ENCODE measurements at places on chromosomes 7 and 10. TPM values are rescaled to one million over a fixed set of nuclear protein-coding genes. Genes with fewer than 3 reads are reported as not detected.

DNA sequence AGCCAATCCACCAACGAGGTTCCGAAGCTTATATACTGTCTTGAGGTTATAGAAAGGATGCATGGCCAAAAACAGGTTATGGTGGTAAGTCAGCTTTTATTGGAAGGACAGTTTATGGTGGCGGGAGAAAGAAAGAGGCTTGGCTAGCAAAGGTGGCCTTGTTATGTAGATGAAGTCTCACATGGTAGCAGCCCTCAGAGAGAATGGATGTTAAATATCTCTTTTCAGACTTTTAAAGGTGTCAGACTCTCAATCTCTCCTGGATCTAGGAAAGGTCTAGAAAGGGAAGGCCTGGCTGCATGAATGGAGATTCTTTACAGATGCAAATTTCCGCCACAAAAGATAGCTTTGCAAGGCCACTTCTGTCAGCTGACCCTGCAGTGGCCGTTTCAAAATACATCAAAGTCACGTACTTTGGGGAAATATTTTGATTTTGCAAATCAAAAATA lies 333.8 kb downstream of the GALNT17 start:
- no peaks in the 10 kb centered on the region for H3K36me3 ChIP-seq
- H3K4me3 ChIP-seq: no peak overlapping the region
- no peaks in the 10 kb centered on the region for H3K4me1 ChIP-seq
- DNase-seq: no peak
- H3K27me3 ChIP-seq: no peaks in the 10 kb centered on the region

GRCh38 chr10:76310588-76311080 lies 879.2 kb downstream of the LRMDA start:
- no peak overlapping the region for H3K4me3 ChIP-seq
- DNase-seq: no peak
- no peaks in the 10 kb centered on the region for H3K27me3 ChIP-seq
- no peaks in the 10 kb centered on the region for H3K4me1 ChIP-seq
- no peaks in the 10 kb centered on the region for H3K36me3 ChIP-seq
- H3K27ac ChIP-seq: no peak overlapping the region

DNA sequence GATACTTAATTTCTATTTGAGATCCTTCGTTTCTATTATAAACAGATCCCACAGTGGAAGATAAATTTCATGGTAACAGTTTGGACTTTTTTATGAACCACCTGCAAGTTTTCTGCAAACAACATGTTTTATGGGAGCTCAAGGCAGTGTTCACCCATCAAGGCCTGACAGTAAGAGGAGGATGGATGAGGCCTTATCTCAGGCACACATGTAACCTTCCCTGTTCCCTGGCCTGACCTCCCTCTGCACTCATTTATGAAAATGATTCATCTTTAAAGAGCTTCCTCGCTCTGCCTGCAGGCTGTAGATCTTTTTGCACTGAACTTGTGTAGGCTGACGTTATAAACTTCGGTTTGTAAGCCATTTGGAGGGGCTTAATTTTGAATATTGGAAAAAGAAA lies 500.1 kb downstream of the GATA3 start:
- no peaks in the 10 kb centered on the region for H3K27me3 ChIP-seq
- no peak for DNase-seq
- no peak overlapping the region for H3K27ac ChIP-seq
- no peaks in the 10 kb centered on the region for H3K36me3 ChIP-seq

DNA sequence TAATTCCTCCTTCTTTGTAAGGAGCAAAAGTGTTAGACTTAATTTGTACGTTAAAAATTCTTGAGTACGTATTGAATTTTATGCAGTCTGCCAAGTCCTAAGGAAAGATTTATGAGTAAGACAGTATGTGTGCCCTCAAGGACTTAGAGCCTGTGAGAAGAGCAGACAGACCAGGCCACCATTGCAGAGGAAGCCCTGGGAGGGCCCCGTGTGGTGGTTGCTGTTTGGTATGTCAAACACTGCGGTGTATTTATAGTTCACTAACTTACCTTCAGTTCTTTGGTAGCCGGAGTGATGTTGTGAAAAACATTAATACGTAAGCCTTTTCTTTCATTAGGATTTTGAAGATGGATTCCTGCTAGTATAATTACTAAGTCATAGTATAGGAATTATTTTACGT lies 82.9 kb downstream of the GALNT11 start:
- no peak overlapping the region for H3K27ac ChIP-seq
- peak; percentile 63 for DNase-seq
- H3K4me3 ChIP-seq: no peak overlapping the region
- H3K4me1 ChIP-seq: no peaks in the 10 kb centered on the region
- no peaks in the 10 kb centered on the region for H3K27me3 ChIP-seq
- H3K36me3 ChIP-seq: peaks cover 68% of the 10 kb centered on the region

GRCh38 chr7:137439829-137440825 lies 96.6 kb upstream of the PTN start:
- H3K27me3 ChIP-seq: no peaks in the 10 kb centered on the region
- no peak overlapping the region for H3K27ac ChIP-seq
- no peak for DNase-seq
- no peaks in the 10 kb centered on the region for H3K4me1 ChIP-seq
- no peak overlapping the region for H3K4me3 ChIP-seq

GRCh38 chr10:6327961-6328698 lies 125.4 kb downstream of the PFKFB3 start:
- peak overlapping the region; percentile 77 for H3K27ac ChIP-seq
- H3K4me1 ChIP-seq: peaks cover 14% of the 10 kb centered on the region
- H3K27me3 ChIP-seq: no peaks in the 10 kb centered on the region
- no peak for DNase-seq

GRCh38 chr10:102519246-102519825 lies 15.6 kb downstream of the SUFU start:
- DNase-seq: no peak
- H3K4me3 ChIP-seq: no peak overlapping the region
- H3K4me1 ChIP-seq: no peaks in the 10 kb centered on the region

DNA sequence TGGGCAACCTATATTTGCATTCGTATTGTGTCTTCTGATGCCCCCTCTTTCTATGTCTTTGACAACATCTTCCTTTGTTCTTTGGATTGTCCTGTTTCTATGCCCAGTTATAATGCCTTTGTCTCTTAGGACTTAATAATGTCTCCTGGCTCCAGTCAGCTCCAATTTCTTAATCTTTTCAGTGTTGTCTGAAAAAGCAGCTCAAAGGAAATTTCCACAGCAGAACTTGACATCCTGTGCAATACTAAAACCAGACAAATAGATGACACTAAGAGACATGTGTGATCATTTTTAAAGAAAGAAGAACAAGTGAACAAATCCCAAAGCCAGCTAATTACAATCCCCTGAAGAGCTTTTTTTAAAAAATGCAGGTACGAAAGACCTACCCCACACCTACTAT lies 47.7 kb upstream of the RNF148 start:
- no peak overlapping the region for H3K27ac ChIP-seq
- no peaks in the 10 kb centered on the region for H3K4me1 ChIP-seq
- H3K36me3 ChIP-seq: no peaks in the 10 kb centered on the region
- no peak for DNase-seq
- H3K27me3 ChIP-seq: no peaks in the 10 kb centered on the region

DNA sequence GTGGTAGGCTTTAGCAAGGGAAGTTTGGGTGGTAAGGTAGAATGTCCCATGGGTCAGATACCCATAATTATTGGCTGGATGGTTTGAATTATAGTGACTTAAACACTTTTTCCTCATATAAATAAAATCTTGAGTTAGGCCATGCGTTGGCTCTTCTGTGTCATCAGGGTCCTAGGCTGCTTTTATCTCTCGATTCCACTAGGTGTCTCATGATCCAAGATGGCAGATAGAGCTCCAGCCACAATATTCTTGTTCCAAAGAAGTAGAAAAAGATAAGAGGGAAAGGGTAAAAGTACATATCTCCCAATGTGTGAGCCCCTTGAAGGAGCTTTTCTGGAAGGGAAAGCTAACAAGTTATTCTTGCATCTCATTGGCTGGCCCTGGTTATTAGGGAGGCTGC lies 144.7 kb downstream of the GRK5 start:
- no peak overlapping the region for H3K27ac ChIP-seq
- no peaks in the 10 kb centered on the region for H3K36me3 ChIP-seq
- H3K27me3 ChIP-seq: no peaks in the 10 kb centered on the region

DNA sequence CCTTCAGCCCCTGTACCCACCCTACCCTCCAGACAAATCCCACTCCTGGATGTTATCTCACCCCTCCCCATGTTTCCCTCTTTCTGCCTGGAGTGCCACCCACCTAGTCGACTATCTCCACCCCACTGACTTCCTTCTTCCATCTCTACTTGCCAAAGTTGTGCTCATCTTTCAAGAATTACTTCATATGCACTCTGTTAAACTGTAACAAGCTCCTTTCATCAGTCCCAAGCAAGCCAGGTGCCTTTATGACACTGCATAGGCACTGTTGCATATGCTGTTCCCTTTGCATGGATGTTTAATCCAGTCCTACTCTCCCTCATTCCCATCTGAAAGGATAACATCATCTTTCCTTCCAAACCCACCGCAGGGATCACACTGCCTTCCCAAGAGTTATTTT lies 8.9 kb upstream of the CDK1 start:
- no peaks in the 10 kb centered on the region for H3K36me3 ChIP-seq
- no peak overlapping the region for H3K4me3 ChIP-seq
- H3K27me3 ChIP-seq: no peaks in the 10 kb centered on the region
- no peak for DNase-seq
- no peaks in the 10 kb centered on the region for H3K4me1 ChIP-seq
- no peak overlapping the region for H3K27ac ChIP-seq

GRCh38 chr7:42993038-42993437 lies 60.9 kb downstream of the MRPL32 start:
- peaks cover 3% of the 10 kb centered on the region for H3K27me3 ChIP-seq
- no peak overlapping the region for H3K27ac ChIP-seq
- no peaks in the 10 kb centered on the region for H3K4me1 ChIP-seq
- no peak for DNase-seq
- H3K4me3 ChIP-seq: no peak overlapping the region
- H3K36me3 ChIP-seq: no peaks in the 10 kb centered on the region

- H3K27ac ChIP-seq: no peak overlapping the region
- no peaks in the 10 kb centered on the region for H3K36me3 ChIP-seq
- DNase-seq: no peak
- H3K4me3 ChIP-seq: no peak overlapping the region
- H3K4me1 ChIP-seq: no peaks in the 10 kb centered on the region
- H3K27me3 ChIP-seq: no peaks in the 10 kb centered on the region
These were observed 689.8 kb upstream of the NRP1 start for GRCh38 chr10:34024282-34024681.

- no peak overlapping the region for H3K4me3 ChIP-seq
- no peaks in the 10 kb centered on the region for H3K36me3 ChIP-seq
- H3K27me3 ChIP-seq: no peaks in the 10 kb centered on the region
- no peak overlapping the region for H3K27ac ChIP-seq
- no peaks in the 10 kb centered on the region for H3K4me1 ChIP-seq
- no peak for DNase-seq
These were observed 141.9 kb downstream of the GRM3 start for GRCh38 chr7:86785641-86786040.

DNA sequence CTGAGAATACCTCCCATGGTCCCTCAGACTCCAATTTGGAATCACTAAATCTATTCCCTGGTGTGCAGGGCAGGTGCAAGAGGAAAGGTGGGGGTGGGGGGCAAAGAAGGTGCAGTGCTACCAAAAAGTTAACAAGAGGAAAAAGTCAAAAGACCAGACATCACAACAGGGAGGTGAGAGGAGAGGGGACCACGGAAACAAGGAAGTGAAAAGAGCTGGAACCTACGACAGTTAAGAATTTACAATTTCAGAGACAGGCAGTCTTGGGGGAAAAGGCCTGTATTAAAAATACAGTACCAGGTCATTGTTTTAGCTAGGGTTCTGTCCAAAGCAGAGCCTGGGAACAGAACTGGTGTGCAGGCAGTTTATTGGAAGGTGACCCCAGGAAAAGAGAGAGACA lies 14.6 kb downstream of the ITGB1 start:
- H3K4me3 ChIP-seq: no peak overlapping the region
- H3K27me3 ChIP-seq: no peaks in the 10 kb centered on the region
- H3K36me3 ChIP-seq: peaks cover 2% of the 10 kb centered on the region
- H3K27ac ChIP-seq: peak overlapping the region; percentile 12

- H3K4me3 ChIP-seq: no peak overlapping the region
- no peaks in the 10 kb centered on the region for H3K36me3 ChIP-seq
- H3K27ac ChIP-seq: no peak overlapping the region
- no peak for DNase-seq
These were observed 89.3 kb downstream of the ZMYND11 start for GRCh38 chr10:224571-224970.

GRCh38 chr10:1978584-1978983 lies 241.3 kb upstream of the ADARB2 start:
- no peaks in the 10 kb centered on the region for H3K36me3 ChIP-seq
- H3K4me3 ChIP-seq: no peak overlapping the region
- no peak overlapping the region for H3K27ac ChIP-seq
- no peaks in the 10 kb centered on the region for H3K4me1 ChIP-seq

Gene CCDC3
- 4.7 TPM for total RNA-seq

Gene AGAP5
- 1.4 TPM for total RNA-seq

Gene PDGFA
- total RNA-seq: 15.9 TPM

Gene EPC1
- total RNA-seq: 20.7 TPM

Gene SPDYE1
- not detected for total RNA-seq
